ENCODE measurements at places on chromosomes 6 and 20. TPM values are rescaled to one million over a fixed set of nuclear protein-coding genes. Genes with fewer than 3 reads are reported as not detected.

Gene HLA-DOB
- 0.29 TPM for total RNA-seq

Gene TMEM74B
- not detected for total RNA-seq

Gene ADGRF5
- total RNA-seq: not detected

Gene CCM2L
- total RNA-seq: not detected

Gene LINC00237
- total RNA-seq: not detected

Data from myometrial cell (primary cell).